ENCODE measurements at places on chromosomes 12 and 14. TPM values are rescaled to one million over a fixed set of nuclear protein-coding genes. Genes with fewer than 3 reads are reported as not detected.

Gene CBLN3
- total RNA-seq = 1.7 TPM

Gene SLC5A8
- total RNA-seq = not detected

Gene HSP90AA1
- total RNA-seq = 277 TPM

Gene PPHLN1
- 47.9 TPM for total RNA-seq

Gene LALBA
- not detected for total RNA-seq

- DNase-seq = no peak
Observed at GRCh38 chr12:45547132-45547531, 182.4 kb upstream of the ARID2 start.

DNA sequence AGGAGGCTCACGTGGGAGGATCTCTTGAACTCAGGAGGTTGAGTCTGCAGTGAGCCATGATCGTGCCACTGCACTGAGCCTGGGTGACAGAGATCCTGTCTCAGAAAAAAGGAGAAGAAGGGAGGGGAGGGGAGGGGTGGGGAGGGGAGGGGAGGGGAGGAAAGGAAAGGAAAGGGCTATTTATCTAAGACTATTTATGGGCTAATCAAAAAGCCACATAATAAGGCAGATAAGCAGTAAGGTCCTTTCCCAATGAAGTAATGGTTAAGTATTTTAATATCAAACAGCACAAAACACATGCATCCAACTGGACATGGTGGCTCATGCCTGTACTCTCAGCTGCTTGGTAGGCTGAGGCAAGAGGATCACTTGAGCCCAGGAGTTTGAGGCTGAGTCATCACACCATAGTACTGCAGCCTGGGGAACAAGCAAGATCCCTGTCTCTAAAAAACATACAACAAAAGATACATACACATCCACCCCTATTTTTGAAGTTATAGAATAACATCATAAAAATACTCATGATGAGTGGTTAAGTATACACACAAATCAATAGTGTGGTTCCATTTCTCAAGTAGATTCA lies 9.7 kb downstream of the PAWR start:
- DNase-seq = no peak

- DNase-seq = no peak
Observed at GRCh38 chr12:41293461-41293860, 105.3 kb downstream of the PDZRN4 start.

GRCh38 chr14:90398315-90398839 lies 1.5 kb downstream of the CALM1 start:
- DNase-seq = no peak

- DNase-seq = no peak
Observed at GRCh38 chr14:36021591-36022320, 154.8 kb downstream of the PTCSC3 start.

GRCh38 chr12:89247541-89247942 lies 104.8 kb downstream of the DUSP6 start:
- DNase-seq = no peak

GRCh38 chr12:53869500-53869899 lies 69.1 kb upstream of the HOXC13 start:
- DNase-seq = no peak

- no peak for DNase-seq
Observed at GRCh38 chr12:17793854-17794253, 296.1 kb downstream of the RERGL start.

DNA sequence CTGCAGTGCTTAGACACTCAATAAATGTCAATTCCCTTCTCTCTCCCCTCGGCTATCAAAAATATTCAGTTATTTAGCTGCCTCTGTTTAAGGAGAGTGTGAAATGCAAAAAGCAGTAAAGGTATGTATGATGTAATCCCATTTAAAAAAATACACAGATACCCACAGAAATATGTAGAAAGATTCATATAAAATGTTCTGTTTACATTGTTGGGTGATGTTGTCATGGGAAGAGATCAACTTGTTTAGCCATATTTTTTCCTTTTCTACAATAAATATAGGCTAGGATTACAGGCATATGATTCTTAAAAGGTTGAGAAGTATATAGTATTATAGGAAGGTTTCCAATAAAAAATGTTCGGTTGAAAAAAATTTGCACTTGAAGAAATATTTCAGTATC lies 7.8 kb downstream of the PPP2R3C start:
- DNase-seq = no peak

- DNase-seq = no peak
Observed at GRCh38 chr14:85241022-85241855, 288.7 kb upstream of the FLRT2 start.

DNA sequence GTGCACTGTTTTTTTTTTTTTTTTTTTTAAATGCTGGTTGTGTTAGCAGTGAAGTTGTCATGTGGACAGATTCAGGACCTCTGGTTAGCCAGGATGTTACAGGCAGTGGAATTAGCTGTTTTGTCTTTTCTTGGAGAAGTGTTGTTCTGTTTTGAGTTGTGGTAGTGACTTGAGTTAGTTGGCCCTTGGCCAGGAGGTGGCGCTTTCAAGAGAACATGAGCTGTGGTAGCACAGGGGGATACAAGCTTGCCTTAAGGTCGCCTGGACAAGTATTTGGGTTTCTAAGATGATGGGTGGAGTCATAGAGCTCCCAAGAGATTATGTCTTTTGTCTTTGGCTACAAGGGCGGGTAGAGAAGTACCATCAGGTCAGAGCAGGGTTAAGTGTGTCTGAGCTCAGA lies 33.3 kb upstream of the CCDC198 start:
- no peak for DNase-seq

DNA sequence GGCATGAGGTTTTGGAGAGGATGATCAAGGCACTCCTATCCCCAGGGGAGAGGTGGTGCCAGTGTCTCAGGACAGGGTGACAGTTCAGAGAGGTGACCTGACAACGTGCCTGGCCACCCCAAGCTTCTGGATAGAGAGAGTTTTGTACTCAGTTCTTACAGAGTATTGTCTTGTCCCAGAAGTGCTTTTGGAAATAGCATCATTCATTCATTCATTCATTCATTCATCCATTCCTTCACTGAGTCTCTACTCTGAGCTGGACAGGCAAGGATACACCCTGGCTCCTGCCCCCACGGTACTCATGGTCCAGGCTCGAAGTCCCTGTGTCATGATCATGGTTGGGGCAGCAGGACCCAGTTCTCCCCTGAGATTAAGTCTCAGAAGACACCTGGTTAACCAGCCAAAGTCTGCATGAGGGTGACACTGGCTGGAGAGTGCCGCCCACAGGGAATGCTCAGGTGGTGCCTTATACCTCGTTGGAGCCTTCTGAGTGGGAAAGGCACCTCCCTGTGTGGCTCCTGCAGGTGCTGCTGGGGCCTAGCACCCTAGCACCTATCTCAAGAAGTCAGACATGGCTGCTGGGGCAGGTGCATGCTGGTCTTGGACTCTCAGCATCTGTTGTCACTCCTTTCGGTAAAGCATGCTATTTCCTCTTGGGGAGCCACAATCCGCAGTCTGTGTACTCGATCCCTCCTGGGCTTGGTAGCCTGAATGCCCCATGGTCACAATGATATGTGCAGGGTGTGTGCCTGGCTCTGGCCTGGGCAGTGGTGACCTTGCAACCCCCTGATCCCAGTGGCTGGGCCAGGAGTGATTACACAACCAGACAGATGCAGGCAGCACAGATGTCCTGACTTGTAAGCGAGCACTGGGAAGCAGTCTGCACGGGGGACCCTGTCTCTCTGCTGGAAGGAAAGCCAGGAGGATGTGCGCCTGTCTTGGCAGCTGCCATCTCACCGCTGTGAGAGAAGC lies 57.8 kb downstream of the C14orf132 start:
- no peak for DNase-seq

DNA sequence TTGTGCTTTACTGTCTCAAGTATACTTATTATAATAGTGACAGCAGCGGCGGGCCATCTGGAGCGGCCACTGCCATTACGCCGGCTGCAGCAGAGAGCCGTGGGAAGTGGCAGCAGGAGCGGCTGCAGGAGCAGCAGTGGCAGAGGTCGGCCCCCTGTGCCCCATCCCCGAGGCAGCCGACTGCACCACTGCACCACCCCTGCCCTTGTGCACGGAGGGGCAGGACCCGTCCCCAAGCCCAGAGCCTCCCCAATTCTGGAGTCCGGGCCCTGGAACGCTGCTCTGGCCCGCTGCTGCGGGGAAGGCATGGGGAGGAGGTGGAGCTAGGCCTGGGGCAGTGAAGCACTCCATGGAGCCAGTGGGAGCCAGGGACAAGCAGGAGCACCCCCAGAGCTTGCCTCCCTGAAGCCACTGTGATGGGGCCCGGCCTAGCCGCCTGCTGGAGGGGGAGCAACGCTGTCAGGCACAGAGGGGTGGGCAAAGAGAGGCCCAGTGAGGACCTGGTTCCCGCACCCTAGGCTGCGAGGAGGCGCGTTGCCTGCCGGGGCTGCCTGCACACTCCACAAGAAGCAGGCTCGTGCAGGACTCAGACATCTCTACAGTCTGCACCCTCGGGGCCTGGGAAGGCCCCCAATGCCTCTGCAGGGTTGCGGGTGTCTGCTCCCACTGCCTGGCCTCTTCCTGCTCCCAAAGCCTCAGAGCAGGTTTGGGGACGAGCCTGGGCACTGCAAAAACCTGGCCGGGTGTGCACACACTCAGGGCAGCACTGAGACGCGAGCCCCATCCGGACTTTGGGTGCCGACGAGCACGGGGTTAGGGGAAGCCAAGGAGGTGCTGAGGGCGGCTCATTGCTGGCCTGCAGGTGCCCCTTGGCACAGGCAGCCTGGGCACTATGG lies 74.2 kb upstream of the RASSF8 start:
- no peak for DNase-seq

DNA sequence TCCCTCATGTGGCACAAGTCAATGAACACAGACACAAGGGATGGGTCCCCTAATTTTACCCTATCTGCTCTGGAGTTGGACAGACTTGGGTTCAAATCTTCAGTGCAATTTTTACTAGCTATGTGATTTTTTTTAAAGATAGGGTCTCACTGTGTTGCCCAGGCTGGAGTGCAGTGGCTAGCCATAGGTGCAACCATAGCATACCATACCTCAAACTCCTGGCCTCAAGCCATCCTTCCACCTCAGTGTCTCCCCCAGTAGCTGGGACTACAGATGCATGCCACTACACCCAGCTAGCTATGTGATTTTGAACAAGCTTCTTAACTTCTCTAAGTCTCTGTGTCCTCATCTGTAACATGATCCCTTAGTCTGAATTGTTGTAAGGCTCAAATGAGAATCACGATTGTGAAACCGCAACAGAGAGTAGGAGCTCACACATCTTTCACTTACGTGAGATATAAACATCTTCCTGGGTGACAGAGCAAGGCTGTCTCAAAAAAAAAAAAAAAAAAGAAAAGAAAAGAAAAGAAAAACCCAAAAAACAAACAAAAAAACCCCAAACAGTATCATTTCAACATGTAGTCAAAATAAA lies 4.7 kb downstream of the CALCOCO1 start:
- no peak for DNase-seq
